ENCODE measurements at places on chromosomes 3 and 15. TPM values are rescaled to one million over a fixed set of nuclear protein-coding genes. Genes with fewer than 3 reads are reported as not detected.

Gene DPPA2
- total RNA-seq, result 0.36 TPM

DNA sequence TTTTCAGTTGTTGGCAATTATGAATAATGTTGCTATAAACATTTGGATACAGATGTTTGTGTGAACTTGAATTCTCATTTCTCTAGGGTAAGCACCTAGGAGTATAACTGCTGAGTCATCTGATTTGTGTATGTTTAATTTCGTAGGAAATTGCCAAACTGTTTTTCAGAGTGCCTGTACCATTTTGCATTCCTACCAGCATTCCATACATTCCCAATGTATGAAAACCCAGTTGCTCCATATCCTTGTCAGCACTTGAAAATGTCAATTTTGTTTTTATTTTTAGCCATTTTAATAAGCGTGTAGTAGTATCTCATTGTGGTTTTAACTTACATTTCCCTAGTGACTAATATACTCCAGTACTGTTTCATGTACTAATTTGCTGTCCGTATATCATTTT lies 98.5 kb upstream of the TSC22D2 start:
- no peak for DNase-seq

DNA sequence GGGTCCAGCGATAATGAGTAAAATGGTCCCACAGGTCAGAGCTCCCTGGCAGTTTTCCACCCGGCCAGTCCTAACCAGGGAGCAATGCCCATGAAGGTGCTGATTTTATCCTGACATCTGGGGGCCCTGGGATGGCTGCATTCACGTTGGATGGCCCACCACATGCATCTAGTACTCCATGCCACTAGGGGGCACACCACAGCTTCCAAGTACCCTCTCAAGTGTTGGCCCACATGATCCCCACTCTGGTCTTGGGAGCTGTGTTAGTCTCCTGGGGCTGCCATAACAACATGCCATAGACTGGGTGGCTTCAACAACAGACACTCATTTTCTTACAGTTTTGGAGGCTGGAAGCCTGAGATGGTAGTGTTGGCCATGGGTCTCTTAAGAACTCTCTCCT lies 225.5 kb downstream of the SLCO3A1 start:
- DNase-seq, result no peak

DNA sequence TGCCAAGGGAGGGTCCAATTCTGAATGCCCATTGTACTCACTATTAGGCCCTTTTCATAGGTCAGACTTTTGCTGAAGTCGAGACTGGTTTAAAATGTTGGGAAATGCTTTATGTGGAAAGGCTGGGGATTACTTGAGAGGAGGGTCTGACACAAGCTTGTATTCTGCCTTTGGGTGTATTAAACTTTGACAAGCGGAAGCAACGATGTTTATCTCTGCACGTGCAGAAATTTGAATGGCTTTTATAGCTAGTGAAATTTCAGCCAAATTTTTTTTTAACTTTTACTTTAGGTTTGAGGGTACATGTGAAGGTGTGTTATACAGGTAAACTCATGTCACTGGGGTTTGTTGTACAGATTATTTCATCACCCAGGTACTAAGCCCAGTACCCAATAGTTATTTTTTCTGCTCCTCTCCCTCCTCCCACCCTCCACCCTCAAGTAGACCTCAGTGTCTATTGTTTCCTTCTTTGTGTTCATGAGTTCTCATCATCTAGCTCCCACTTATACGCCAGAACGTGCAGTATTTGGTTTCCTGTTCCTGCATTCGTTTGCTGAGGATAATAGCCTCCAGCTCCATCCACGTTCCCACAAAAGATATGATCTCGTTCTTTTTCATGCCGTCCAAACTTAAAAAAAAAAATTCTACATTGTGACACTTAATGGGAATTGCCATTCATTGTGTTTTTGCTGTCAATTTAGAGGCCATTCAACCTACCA lies 223.0 kb upstream of the BHLHE40 start:
- DNase-seq, result no peak

Gene GPX1
- 114 TPM for total RNA-seq

GRCh38 chr3:53287131-53287629 lies 31.4 kb upstream of the TKT start:
- no peak for DNase-seq

DNA sequence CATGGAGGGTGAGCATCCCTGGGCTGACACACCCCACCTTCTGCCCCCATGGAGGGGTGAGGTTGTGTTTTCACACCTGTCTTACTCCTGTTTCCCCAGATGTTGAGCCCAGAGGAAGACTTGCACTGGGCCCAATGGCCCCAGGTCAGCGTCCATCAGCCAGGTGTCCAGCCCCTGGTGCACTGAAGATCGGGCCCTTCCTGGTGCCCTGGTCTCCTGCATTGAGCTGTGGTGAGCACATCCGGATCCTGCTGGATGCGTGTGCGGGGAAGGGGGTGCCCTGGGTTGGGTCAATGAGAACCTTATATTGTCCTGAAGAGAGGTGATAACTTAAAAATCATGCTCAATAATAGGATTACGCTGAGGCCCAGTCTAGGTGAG lies 227.3 kb downstream of the SNRPN start:
- DNase-seq, result peak; percentile 34
